ENCODE measurements at places on chromosomes 5 and 9.

GRCh38 chr9:35649431-35650340 lies 1.0 kb downstream of the SIT1 start:
- DNase-seq = no peak

DNA sequence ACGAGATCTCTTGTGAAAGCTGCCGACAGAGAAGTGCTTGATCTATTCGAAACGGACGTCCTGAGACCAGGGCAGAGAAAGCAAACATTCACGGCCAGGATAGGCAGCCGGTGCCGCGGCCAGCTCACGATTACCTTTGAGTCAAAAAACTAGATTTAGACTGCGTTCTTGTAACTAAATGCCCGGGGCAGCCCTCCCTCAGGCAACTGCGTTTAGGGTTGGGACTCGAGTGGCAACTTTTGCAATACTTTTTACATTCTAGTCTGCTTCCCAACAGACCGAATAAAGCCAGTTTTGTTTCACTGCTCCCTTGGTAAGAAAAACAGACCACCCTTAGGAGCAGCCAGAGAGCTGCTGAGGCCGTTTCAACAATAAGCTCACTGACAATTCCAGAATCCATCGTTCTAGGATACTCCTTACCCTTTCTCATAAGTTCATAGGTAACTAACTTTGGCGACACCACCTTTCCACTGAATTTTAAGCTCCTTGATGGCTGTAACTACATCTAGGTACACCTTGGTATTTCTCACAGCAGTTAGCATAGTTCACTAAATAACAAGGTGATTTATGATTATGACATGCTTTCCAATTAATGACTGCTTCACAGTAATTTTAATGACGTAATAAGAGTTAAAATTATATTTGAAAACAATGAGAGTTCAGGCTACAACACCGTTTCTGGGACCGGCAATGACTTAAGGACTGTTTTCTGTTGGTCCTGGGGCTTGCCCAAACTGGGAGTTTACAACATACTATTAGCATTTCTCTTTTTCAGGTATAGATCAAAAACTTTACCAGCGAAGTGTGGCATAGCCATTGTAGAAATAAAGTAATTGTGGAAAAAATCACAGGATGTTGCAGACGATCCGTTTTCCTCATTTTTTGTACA lies 899 bp upstream of the RAPGEF6 start:
- DNase-seq = no peak

- no peak for DNase-seq
Measured at GRCh38 chr5:78547183-78547582, 101.4 kb downstream of the LHFPL2 start.

DNA sequence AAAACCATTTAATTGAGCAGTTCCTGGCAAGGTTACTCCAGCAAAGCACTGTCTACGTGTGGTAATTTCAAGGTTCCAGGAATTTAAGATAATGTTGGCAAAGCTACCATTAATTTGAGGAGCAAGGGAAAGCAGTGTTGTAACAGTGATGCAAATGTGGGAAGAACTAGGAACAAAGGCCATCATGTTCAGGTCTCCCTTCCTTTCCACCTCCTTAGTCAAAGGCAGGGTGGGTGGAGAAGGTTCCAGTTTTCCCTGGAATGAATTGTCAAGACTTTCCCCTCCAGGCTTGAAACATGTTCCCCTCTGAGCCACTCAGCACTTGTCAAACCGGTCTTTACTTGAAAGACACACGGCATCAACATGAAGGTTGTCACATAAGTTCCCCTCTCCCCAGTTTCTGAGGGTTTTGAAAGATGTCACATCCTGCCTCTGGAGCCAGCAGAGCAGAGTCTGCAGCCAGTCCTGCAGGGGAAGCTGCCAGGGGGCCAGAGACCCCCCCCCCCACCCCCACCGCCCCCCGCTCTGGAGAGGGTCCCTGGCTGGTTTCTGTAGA lies 226.0 kb downstream of the GAS1 start:
- no peak for DNase-seq

GRCh38 chr9:93094658-93095204 lies 1.3 kb upstream of the CARD19 start:
- DNase-seq = peak; percentile 54

- no peak for DNase-seq
Measured at GRCh38 chr5:107602896-107603295, 67.8 kb downstream of the EFNA5 start.

DNA sequence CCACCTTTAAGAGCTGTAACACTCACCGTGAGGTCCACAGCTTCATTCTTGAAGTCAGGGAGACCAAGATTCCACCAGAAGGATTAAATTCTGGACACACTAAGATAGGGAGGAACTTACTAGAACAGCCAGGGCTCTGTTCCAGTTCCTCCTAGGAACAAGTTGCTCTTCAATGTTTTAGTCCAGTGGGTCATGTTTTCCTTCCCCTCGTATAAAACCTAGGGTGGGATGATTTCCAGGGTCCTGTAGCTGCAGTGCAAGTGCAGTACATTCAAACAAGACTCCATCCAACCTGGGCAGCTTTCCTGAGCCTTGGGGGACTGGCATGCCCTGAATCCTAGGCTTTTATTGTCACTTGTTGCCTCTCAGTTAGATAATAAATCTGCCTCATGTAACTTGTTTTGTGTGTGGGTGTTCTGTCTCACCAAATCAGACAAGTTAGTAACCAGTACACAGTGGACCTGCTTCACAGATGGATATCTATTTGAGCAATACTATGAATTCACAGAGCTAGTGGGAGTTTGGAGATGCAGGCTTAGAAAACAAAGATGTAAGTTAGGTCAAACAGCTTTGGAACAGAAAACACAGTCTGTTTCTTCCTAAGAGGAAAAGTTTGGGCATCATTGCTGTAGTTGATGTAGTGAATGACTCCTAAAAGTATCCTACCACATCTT lies 405.6 kb downstream of the GABRG2 start:
- no peak for DNase-seq

DNA sequence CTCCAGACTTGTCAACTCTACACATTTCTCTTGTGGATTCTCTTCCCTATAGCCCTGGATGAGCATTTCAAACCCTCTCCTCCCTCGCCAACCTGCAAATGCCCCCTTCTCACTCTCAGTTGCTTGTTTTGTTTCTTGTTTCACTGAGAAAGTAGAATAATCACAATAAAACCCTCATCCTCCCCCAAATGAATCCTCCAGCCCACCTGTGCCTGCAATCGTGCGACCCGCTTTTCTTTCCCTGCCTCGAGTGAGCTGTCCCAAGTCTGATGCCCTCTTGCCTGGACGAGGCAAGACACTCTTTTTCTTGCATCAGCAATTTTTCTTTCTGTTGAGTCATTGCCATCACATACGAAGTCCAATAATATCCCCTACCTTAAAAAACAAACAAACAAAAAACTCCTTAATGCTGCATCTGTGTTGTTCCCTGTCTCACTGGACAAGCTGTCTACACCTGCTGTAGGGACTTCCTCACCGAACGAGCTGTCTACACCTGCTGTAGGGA lies 3.7 kb upstream of the CACNA1B start:
- no peak for DNase-seq

- DNase-seq = no peak
Measured at GRCh38 chr5:73032635-73033034, 76.8 kb downstream of the FCHO2 start.

- no peak for DNase-seq
Measured at GRCh38 chr5:179405054-179405416, 59.8 kb upstream of the ADAMTS2 start.

DNA sequence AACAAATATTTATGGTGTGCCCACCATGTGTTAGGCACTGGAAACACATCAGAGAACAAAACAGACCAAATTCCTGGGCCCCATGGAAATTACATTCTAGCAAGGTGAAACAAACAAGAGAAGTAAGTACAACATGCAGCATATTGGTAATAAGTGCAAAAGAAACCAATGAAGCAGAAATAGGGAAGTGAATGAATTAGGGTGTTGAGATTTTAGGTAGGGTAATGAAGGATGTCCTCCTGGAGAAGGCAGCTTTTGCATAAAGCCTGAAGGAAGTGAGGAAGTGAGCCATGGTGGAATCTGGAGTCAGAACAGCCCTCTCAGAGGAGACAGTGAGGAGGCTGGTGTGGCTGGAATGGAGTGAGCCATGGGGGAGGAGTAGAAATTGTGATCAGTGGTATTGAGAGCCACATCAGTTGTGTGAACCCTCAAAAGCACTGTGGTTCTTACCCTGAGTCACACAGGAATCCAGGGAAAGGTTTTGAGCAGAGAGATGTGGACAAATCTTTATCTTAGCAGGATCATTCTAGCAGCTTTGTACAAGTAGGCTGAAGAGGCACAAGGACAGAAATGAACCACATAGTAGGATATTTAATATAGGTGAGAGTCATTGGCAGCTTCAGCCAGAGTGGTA lies 52.7 kb upstream of the ARL15 start:
- DNase-seq = no peak

DNA sequence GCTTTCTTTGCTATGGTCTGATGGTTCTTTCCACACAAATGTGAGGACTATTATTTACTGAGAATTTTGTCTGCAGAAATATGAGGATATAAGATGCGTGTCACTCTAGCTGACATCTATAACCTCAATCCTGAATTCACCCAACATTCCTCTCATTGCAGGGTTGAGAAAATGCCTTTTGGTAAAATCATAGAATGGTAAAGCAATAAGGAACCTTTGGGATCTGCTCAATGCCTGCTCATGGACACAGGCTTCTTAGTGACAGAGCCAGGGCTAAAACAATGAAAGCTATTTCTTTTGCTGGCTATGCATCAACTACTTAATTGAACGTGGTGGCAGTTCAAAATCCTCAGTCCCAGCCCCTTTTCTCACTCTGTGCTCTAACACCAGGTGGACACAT lies 199.6 kb downstream of the GAS1 start:
- DNase-seq = no peak

DNA sequence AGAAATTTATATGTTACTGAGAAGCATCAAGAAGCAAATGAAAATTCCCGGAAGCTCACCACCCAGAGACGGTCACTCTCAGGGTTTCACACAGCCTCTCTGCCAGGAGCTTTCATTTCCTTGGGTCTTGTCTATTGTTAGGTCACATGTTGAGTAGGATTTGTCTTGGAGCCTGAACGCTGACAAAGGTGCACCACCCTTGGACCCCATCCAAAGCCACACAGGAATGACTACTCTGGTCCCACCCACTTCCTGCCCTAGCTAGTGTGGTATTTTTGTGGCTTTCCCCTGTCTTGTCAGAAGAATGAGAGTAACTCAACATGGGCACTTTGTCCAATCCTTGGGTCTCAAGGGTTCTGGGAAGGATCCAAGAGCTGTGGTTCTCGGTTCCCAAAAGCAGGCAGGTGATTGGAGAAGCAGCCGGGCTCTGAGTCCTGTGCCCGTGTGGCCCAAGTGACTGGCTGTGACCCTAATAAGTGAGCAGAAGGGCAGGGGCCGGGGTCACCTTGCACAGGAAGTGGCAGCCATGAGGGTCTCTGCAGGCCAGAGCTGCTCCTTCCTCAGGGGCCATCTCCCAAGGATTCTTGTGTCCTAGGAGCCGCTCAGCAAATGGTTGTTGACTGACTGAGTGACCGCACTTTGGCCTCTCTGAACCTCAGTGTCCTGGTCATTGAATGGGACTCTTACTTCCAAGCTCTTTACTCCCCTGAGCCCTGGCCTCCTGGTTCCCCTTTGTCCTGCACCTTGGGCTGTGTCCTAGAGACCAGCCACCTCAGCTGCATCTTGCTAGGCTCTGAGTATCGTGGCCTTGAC lies 6.9 kb downstream of the FGD3 start:
- DNase-seq = no peak

GRCh38 chr5:90365328-90365727 lies 44.2 kb downstream of the CETN3 start:
- no peak for DNase-seq

DNA sequence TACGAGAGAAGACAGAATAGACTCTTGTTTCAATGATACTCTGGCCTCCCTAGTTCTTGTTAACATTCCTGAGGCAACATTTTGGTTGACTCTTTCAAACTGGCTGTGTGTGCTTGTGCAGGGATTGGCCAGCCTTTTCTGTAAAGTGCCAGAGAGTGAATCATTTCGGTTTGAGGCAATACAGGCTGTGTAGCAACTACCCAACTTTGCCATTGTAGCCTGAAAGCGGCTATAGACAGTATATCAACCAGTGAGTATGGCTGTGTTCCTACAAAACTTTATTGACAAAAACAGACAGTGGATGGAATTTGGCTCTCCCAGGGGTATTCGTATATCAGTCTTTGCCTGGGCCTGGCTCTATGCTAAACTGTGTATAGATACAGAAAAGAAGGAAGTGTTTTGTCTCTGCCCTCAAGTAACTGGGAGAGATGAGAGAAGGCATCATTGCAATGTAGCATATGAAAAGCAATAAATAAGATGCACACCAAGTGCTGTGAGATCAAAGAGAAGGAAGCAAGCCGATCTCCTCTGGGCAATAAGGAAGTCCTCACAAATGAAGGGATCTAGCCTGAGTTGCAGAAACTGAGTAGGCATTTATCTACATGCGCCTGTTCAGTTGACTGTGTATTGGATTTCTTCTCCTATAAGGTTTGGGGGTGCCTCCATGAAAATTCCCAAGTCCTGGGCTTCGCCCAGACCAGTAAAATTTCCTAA lies 568.0 kb upstream of the KLF4 start:
- no peak for DNase-seq

DNA sequence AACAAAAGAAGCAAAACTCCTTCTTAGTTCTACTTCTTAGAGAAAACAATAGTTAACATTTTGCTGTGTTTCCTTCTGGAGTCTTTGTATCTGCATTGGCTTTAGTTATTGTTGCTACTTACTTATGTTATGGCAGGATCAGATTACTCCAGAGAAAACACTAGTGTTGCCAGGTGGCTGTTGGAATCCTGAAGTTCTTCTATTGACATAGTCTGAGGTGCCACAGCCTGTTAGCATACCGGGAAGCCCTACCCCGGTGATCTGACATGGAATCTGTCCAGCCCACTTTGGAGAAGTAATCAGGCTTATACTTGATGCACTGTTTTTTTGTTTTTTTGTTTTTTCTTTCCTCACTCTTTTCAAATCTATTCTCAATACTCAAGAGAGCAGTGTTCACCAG lies 68.5 kb upstream of the CEP78 start:
- DNase-seq = no peak

DNA sequence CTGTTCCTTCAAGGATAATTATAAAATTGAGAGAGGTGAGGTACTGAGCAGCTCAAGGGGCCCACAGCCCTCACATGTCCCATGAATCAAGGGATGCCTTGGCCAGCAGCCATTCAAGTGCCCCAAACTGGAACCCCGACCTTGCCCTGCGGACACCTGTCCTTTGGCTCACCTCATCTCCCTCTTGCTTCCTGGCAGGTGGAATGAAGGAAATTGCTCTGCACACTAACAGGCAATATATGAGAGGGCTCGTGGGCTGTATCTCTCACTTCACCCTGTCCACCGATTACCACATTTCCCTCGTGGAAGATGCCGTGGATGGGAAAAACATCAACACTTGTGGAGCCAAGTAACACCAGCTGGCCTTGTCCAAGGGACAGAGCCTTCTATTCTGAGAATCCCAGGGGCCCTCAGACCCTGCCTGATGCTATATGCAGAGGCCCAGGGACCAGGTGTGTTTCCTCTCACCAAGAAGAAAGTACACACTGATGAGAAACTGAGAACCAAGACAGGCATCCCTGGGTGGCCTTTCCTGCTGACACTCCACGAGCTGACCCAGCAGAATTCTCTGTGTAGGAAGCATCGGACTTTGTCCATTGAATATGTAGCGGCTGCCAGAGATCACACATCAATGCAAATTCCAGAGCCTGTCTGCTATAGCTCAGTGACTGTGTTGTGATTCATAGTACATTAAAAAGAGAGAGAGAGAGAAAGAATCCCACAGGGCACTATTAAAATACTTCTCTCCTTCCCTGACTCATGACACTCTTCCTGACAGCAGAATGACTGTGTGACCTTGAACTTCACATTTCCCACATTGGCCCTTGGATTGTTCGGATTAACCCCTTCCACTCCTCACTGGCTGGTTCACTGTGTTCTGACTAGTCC lies 92.6 kb downstream of the LIFR start:
- peak; percentile 8 for DNase-seq

GRCh38 chr9:107043886-107044285 lies 180.9 kb downstream of the ZNF462 start:
- no peak for DNase-seq

Data from hypothalamus (tissue), 51 donors.